Endothelial cell of umbilical vein (primary cell): ENCODE measurements at places on chromosomes 11 and 22. TPM values are rescaled to one million over a fixed set of nuclear protein-coding genes. Genes with fewer than 3 reads are reported as not detected.
A peak's percentile ranks its signal among the peaks of the same experiment; 100 is the strongest.

FGF4 gene
- polyA plus RNA-seq = not detected in 2 replicates

SUSD2 gene
- polyA plus RNA-seq = 0.26 and 0.35 TPM in 2 replicates

LINC01488 gene
- not detected in 2 replicates for polyA plus RNA-seq

MS4A4E gene
- not detected in 2 replicates for polyA plus RNA-seq

MOB2 gene
- 50.6 and 54.9 TPM in 2 replicates for polyA plus RNA-seq

- no peak for DNase-seq
Observed at GRCh38 chr11:102812188-102812587, 14.2 kb upstream of the MMP1 start.

DNA sequence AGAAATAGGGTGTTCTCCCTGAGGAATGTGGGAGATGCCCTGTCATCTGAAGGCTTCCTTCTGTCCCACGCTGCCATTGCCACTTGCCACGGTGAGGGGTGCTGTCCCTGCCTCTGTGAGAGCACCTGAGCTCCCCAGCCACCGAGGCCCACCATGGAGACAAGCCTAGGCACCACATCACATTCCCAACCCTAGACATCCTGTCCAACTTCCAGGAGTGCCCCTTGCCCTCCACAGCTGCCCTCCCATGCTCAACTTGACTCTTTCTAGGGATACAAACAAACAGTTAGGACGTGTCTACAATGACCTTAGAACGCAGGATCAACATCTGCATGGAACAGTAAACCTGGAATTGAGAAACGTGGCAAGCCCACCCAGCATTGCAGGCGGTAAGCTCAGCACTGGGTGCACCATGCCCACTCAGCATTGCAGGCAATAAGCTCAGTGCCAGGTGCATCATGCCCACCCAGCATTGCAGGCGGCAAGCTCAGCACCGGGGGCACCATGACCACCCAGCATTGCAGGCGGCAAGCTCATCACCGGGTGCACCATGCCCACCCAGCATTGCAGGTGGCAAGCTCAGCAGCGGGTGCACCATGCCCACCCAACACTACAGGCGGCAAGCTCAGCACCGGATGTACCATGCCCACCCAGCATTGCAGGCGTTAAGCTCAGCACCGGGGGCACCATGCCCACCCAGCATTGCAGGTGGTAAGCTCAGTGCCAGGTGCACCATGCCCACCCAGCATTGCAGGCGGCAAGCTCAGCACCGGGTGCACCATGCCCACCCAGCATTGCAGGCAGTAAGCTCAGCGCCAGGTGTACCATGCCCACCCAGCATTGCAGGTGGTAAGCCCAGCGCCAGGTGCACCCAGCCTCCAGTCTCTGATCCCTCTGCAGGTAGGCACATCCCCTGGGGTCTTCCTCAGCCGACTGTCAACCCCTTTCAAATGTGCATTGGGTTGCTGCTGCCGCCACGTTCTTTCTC, 1463.9 kb downstream of the TBC1D22A start:
- no peak for DNase-seq

DNA sequence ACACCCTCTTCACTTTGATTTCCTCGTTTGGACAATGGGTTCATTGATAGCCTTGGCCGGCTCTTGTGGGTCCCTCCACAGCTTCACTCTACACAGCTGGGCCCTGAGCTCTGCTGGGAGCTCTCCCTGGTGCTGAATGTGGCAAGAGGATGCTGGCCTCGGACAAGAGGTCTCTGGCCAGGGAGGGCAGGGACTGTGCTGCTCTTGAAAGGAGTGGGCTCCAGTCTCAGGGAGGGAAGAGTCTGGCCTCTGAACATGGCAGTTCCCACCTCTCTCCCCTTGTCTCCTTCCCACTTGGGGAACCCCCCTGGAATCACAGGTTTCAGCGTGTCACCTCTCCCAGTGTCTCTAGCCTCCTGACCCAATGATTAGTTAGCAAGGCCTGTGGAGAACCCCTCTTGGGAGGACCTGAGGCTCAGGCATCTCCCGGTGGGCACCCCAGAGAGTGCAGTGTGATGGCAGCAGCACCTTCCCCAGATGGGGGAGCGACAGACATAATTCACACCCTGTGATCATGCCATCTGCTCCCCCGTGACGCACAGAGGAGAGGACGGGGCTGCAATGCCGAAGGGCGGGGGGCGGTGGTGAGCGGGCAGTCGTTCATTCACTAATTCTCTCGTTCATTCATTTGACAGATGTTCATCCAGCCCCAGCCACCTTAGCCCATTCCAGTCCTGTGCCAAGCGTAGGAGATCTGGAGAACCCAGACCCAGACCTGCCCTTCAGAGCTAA, 2.8 kb upstream of the CABP7 start:
- DNase-seq = peak; percentile 70

DNA sequence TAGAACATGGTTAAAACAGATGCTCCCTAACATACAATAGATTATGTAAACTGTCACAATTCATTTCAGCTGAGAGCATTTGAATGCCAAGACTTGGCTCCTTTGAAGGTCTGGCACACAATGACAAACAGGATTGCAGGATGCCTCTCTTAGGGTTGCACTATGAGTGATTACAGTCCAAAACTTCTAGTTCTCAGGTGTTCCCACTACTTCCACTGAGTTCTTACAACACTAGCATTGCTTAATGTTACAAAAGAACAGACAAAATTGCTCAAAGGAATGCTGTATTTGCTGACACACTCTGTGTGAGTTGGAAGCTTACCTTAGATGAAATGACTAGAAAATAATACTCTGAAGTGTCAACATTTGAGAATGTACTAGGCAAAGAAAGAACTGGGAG, 2413.8 kb upstream of the RAG2 start:
- no peak for DNase-seq

DNA sequence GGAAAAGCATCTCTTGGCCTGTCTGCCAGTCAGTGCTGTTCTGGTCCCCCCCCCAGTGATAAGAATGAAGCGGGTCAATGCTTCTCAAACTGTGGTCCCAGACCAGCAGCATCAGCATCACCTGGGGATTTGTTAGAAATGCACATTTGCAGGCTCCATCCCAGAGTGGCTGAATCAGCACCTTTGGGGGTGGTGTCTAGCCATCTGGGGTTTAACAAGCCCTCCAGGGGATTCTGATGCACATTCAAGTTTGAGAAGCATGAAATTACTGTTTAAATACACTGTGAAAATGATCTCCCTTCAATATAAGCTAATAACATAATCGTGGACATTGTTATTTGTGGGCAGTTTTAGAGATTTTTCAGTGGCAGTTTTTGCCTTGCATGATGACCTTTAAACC, 133.5 kb downstream of the MYO18B start:
- no peak for DNase-seq

DNA sequence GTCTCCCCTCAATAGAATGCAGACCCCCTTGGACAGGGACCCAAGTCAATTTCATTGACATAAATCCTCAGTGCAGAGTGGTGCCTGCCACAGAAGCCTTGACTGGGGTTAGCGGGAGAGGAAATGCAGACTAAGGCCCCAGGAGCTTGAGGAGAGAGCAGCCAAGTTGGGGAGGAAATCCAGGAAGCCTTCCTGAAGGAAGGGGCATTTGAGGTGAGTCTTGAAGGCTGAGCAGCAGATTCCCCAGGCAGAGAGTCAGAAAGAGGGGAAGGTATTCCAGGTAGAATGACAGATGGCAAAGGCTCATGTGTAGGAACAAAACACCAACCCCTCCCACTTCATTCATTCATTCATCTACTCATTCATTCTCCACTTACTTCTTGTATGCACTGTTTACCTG, 10.3 kb downstream of the MYEOV start:
- no peak for DNase-seq

DNA sequence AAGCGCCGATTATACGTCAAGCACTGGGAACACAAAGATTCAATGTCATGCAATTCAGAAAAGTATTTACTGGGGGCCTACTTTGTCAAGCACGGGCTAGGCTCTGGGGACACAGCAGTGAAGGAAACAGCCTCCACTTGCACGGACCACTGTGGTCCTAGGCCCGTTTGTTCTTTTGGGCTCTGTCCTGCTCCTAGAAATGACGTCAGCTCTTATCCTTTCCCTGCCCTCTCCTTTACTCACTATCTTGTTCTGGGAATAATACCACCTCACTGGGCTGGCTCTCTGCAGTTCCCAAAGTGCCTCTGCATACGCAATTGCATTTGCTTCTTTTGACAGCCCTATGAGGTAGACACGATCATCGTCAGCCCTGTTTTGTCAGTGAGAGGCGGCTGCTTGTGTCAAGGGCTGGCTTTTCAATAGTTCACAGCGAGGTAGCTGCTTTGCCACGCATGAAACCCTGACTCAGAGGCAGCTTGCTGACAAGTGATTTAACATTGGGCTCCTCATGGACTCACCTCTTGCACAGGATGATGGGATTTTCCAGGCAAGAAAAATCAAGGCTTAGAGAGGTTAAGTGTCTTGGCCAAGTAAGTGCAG, 22.9 kb upstream of the IGSF22 start:
- DNase-seq = no peak

DNA sequence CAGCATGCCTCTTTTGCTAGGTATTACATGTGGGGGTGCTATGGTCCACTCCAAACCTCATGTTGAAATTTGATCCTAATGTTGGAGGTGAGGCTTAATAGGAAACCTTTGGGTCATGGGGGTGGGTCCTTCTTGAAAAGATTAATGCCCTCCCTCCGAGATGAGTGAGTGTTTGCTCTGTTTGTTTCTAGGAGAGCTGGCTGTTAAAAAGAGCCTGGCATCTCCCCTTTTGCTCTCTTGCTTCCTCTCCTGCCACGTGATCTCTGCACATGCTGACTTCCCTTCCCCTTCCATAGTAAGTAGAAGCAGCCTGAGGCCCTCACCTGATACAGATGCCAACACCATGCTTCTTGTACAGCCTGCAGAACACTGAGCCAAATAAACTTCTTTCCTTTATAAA, 104.5 kb downstream of the FAT3 start:
- no peak for DNase-seq

- no peak for DNase-seq
Observed at GRCh38 chr11:64078284-64078683, 42.6 kb downstream of the FLRT1 start.

DNA sequence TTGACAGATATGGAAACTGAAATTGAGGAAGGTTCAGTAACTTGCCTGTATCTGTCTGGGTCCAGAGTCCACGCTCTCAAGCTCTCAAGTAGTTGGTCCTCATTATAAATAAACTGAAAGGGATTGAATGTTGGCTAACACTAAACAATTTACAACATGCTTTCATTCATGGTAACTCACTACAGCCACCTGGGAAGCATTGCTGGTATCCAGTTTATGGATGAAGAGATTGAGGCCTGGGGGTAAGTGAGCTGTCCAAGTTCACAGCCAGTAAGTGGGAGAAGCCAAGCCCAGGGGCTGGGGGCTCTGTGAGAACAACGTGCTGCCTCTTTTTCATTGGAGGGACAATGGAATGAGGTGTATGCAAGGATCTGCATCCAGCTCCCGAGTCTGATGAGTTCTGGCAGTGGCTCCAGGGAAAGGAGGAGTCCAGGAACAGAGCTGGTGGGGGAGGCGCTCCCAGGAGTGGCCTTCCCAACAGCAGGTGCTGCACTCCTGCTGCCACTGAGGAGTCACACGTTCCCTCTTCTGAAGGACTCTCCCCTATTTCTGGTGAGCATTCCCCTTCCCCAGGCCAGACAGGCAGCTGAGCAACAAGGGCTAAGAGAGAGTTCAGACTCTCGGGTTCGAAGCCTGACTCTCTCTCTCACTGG, 175.8 kb downstream of the CSNK2A3 start:
- no peak for DNase-seq

- no peak for DNase-seq
Observed at GRCh38 chr11:116603728-116604323, 169.0 kb downstream of the BUD13 start.
